ENCODE measurements at places on chromosomes 5 and 9. TPM values are rescaled to one million over a fixed set of nuclear protein-coding genes. Genes with fewer than 3 reads are reported as not detected.
A peak's percentile ranks its signal among the peaks of the same experiment; 100 is the strongest.

GRCh38 chr9:89367726-89368437, 49.6 kb downstream of the SECISBP2 start:
- peak; percentile 15 for DNase-seq

DNA sequence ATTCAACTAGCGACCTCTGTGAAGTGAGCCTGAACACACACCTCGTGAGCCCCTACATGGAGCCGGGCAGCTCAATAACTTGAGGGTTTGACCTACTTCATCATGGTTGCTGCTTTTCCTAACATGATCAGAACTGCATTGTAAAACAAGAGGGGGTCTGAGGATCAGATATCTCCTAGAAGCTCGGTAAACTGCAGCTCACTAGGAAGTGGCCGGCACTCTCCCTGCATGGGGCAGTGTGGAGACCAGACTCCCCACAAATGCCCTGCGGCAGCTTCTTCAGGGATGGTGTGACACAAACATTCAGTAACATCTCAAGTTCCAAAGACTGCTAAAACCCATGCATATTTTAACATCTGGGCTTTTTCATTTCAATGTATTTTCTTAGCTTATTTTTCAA, 18.5 kb downstream of the LHFPL2 start:
- DNase-seq, result no peak

GRCh38 chr5:123776761-123777160, 264.8 kb downstream of the CSNK1G3 start:
- DNase-seq, result no peak

GRCh38 chr9:5931657-5932056, 41.0 kb downstream of the MLANA start:
- DNase-seq, result no peak

GRCh38 chr9:36938617-36939016, 95.5 kb downstream of the PAX5 start:
- DNase-seq, result no peak

DNA sequence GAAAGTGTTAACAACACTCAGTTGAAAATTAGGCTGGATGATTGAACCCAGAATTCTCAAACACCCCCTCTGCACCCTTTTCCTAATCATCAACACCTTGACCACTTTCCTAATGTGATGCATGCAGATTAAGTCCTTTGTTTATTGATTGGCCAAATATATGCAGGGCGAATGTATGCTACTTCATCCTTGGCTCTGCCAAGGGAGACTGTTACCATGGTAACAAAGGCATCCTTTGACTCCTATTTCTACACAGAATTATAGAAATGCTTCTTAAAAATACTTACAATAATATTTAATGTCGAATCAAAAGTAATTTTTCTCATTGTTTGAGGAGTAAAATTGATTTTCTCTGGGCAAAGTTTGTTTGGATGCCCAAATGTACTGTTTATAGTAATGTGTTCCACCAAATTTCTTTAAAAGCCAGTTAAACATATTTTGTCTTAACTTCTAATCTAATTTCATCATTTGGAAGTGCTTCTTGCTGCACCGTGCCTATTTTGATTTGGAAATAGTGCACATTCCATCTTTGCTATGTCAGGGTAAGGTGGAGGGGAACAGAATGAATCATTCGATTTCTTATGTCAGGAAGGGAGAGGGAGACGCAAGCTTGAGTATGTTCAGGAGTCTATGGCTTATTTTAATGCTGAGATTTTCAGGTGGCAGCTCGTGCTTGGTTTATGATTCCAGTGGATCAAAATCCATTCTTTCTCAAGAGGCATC, 1384.3 kb upstream of the WWC1 start:
- no peak for DNase-seq

GRCh38 chr5:150723845-150724244, 23.0 kb upstream of the RBM22 start:
- no peak for DNase-seq

- no peak for DNase-seq
These were observed 10.4 kb downstream of the ZNF618 start for GRCh38 chr9:113886466-113886865.

- no peak for DNase-seq
These were observed 170.3 kb upstream of the PRR16 start for GRCh38 chr5:120293796-120294195.

DNA sequence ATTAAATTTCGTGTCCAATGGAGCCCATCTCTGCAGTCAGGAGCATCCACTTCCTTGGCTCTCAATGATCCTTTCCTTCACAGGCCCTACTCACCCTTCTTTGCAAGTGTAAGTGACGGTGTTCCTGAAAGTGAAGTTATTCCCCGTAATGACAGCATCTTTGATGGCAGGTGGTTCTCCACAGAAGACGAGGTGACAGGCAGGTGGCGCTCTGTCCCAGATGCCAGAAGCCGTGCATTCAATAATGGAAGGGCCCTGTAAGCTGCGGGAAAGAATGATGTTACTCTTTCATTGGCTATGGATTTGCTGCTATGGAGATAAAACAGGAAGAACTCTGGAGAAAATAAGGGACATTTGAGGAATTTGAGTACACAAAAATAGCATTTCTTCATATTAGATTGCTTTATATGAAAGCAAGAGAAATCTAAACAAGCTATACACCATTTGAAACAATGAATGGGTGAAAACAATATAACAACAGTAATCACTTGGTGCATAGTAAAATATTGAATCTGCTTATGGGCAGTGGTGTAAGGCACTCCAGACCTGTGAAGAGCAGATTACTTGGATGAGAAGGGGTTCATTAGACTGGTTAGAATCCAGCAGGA, 89.9 kb upstream of the TXNDC8 start:
- peak; percentile 50 for DNase-seq

GRCh38 chr9:98596486-98596885, 112.2 kb downstream of the GABBR2 start:
- DNase-seq, result no peak

GRCh38 chr9:75372499-75373268, 284.4 kb downstream of the OSTF1 start:
- peak; percentile 30 for DNase-seq

GRCh38 chr9:124300312-124300711, 42.6 kb downstream of the NEK6 start:
- no peak for DNase-seq

DNA sequence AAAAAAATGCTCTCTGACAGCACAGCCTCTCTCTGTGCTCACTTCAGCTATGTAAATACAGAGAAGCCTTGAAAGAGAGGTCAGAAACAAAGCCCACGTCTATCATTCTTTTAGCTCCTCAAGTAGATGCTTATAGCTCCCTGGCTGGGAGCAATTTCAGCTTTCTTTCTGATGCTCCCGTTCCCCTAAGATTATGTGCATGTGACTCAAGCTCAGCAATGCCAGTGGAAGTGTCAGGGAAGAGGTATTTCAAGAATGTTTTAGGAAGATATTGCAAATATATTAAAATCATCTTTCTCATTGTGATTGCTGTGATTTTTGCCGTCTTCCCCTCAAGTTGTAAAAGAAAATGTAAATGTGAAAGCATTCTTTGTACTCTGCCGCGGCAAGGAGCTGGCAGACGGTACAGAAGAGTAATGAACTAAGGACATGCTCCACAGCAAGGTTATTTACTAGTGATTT, 1353.7 kb upstream of the ACO1 start:
- DNase-seq, result no peak

GRCh38 chr5:73861313-73861988, 235.5 kb downstream of the ARHGEF28 start:
- no peak for DNase-seq

- DNase-seq, result no peak
These were observed 13.7 kb downstream of the SMC2 start for GRCh38 chr9:104107799-104108198.

DNA sequence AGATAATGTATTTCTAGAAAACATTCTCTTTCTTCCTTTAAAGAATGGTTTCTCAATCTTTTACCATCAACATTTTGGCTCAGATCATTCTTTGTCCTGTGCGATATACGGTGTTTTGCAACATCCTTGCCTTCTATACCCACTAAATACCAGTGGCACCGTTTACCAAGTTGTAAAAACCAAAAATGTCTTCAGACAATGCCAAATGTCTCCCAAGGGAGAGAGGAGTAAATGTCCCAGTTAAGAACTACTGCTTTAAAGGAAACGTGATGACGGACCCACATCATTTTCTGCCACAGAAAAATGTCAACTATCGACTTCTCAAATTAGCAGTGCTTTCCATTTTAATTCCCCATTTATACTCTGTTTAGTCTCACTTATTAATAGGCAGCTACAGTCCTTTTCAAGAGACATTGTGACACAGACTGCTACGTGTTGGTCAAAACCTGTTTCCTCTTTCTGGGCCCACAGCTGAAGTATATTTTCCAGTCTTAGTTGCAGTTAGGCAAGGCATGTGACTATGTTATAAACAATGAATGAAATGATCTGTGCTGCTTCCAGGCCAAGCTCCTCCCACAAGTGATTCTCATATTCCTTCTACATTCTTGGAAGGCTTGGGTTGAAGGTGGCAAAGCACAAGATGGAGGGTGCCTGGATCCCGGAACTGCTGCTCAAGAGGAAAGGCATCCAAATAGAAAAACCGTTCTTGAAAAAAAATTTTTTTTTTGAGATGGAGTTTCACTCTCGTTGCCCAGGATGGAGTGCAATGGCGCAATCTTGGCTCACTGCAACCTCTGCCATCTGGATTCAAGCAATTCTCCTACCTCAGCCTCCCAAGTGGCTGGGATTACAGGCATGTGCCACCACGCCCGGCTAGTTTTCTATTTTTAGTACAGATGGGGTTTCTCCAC, 8.8 kb downstream of the PRXL2C start:
- DNase-seq, result no peak

GRCh38 chr5:165808335-165808734, 2302.9 kb downstream of the MAT2B start:
- no peak for DNase-seq

DNA sequence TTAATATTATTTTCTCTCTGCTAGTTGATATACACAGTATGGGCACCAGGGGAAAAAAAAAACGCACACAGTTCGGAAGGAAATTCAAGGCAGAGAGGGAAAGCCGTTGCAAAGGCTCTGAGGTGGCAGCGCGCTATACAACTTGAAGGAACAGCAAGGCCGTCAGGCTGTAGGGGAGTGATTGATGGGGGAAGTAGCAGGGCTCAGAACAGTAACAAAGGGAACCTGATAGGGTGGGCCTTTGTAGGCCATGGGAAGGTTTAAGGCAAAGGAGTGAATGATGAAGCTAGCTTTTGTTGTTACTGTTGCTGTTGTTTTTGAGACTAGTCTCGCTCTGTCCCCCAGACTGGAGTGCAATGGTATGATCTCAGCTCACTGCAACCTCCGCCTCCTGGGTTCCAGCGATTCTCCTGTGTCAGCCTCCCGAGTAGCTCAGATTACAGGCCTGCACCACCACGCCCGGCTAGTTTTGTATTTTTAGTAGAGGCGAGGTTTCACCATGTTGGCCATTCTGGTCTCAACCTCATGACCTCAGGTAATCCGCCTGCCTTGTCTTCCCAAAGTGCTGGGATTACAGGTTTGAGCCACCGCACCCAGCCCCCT, 27.0 kb downstream of the AQP7 start:
- no peak for DNase-seq

- DNase-seq, result no peak
These were observed 372.3 kb upstream of the CDH18 start for GRCh38 chr5:20360263-20360662.

DNA sequence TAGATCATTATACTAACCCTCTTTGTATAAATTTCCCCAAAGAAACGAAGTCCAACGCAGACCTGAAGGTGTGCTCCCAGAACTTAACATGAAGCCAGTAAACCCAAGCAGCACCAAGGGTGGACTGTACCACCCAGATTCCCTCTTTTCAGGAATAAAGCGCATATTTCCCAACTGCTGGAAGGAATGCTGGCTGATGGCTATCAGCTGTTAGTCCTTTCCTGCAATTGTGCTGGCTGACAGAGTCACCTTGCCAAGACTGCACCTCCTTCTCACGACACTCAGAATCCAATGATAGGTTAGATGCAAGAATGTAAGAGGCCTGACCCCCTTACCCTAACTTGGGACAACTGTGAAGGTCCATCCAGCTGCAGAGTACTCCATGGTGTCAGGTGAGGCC, 93.9 kb downstream of the MAPKAP1 start:
- no peak for DNase-seq

GRCh38 chr9:69622676-69623075, 49.5 kb downstream of the APBA1 start:
- no peak for DNase-seq

DNA sequence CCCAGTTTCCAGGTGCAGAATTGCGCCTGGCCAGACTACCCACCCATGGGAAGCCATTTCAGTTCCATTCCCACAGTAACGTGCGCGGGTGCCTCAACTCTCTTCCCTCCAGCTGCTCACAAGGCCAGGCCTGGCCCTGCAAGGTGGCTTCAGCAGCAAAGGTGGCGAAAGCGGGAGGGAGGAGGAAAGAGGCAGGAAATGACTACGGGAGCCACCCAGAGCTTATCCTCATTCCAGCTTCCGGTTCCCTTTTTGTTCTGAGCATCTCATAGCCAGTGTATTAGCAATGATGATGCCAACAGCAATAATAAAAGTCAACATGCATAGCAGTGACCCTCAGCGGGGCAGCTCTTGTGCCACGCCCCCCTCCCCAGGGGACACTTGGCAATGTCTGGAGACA, 101.5 kb upstream of the BOD1 start:
- DNase-seq, result no peak

GRCh38 chr5:66608501-66608900, 12.3 kb downstream of the MAST4 start:
- DNase-seq, result no peak

DNA sequence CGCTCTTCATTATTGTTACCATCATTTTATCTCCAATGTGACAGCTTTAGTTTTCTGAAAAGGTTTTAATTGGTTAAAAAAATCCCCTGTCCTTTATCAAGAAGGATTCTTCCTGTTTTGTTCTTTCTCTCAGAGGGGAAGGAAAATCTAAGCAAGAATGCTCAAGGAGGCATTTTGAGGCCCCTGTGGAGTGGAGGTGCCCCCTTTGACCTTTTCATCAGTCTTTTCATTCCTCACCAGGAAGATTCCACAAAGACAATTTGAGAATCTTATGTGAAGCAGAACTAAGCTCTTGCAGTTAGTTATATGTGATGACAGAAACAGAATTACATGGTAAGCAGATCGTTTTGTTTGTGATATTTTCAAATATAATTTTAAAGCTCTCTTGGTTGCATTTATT, 489.6 kb downstream of the MAN2A1 start:
- DNase-seq, result no peak

GRCh38 chr5:169670769-169671525, 33.9 kb downstream of the DOCK2 start:
- no peak for DNase-seq

The FOXD4 gene
- total RNA-seq, result 0.12 TPM

The ALDH7A1 gene
- total RNA-seq, result 33.7 TPM

The LRRC19 gene
- total RNA-seq, result not detected

The OSMR gene
- total RNA-seq, result 9.9 TPM

The MYMK gene
- total RNA-seq, result not detected

The SLC34A3 gene
- total RNA-seq, result not detected

The TICAM2 gene
- 3.0 TPM for total RNA-seq

The PTGES gene
- 2.4 TPM for total RNA-seq

The C9orf50 gene
- not detected for total RNA-seq

The SPINK4 gene
- total RNA-seq, result not detected

The EGFLAM gene
- total RNA-seq, result 7.7 TPM

The HTR1A gene
- total RNA-seq, result not detected
